ENCODE measurements at places on chromosomes 6 and 20.

- no peak for DNase-seq
These were observed 438 bp upstream of the TMC2 start for GRCh38 chr20:2535711-2536559.

DNA sequence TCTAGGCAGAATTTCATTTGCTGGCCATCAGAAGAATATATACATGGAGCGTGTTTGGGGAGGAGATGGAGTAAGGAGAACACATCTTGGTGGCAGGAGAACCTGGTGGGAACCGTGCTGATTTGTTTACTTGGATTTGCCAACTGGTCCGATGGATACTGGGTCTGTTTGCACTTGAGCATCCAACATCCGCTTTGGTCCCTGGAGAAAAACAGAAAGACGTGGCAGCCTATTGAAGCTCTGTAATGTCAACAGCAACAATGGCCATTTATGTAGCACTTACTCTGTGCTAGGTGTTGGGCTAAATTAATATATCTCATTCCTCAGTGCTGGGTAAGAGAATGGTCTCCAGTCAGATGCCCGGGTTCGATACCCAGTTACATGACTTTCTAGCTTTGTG is 125.6 kb downstream of the BCAS1 start:
- no peak for DNase-seq

GRCh38 chr6:21157186-21157929 is 436.2 kb upstream of the SOX4 start:
- no peak for DNase-seq

GRCh38 chr6:36596356-36596755 is 2.2 kb downstream of the SRSF3 start:
- peak; percentile 53 for DNase-seq

GRCh38 chr6:47922391-47922790 is 140.6 kb downstream of the OPN5 start:
- no peak for DNase-seq

- DNase-seq, result peak; percentile 64
These were observed 11.4 kb downstream of the SYNGAP1 start for GRCh38 chr6:33430991-33431879.

DNA sequence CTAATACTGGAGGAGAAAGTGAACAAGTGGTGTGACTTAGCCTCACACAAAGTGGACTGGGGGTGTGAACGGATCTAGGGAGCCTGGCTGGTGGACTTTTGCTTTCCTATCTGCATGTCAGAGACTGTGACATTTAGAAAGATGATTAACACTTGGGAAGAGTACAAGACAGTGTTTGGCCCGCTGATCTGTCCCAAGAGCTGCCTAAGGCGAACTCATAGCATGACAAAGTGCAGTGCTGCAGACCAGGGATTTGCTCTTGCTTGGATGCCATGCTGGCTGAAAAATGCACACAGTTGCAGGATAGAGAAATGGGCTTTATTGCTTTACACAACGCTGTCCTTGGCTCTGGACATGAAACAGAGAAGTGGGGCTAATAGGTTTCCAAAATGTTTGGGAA is 386.0 kb upstream of the MAN1A1 start:
- DNase-seq, result no peak

DNA sequence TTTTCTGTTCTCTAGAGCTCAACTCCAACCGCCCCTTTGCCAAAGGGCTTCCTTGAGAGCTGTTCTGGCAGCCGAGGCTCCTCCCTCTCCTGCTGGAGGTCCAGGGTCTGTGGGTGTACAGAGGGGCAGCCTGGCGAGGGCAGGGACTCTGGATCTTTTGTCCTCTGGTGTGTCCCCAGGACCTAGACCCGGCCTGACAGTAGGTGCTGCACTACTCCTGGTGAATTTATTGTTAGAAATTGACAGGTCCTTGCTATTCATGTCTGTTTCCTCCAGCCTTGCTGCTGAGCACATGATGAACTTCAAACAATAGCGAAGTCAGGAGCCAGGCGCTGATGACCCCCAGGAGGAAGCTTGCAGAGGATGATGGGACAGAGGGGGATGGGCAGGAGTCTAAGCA is 234.7 kb upstream of the SULF2 start:
- DNase-seq, result no peak

- no peak for DNase-seq
These were observed 55.3 kb upstream of the ADTRP start for GRCh38 chr6:11833626-11834592.

- DNase-seq, result no peak
These were observed 145.0 kb downstream of the LRRC1 start for GRCh38 chr6:53939830-53940229.

- DNase-seq, result peak; percentile 95
These were observed 32.2 kb upstream of the ERVFRD-1 start for GRCh38 chr6:11143394-11144371.

DNA sequence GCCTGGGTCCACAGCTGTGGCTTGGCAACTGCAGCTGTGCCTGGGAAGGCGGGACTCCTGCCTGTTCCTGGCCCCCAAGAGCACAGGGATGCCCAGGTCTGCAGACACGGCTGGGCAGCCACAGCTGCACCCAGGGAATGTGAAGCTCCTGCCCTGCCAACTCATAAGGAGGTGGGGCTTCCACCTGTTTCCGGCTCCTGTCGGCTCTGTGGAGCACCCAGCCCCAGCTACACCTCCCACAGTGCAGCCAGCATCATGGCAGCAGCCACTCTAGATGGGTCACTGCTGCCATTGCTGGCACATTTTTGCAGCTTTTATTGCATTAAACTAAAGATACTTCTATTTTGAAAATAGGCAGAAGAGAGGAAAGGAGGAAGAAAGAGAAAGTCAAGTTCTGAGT is 207.9 kb downstream of the SAMD5 start:
- DNase-seq, result no peak
